ENCODE measurements at places on chromosomes 7 and 10.

GRCh38 chr7:101882595-101883564 is 65.5 kb downstream of the CUX1 start:
- no peak for DNase-seq

GRCh38 chr7:41967156-41967555 is 264.3 kb upstream of the INHBA start:
- no peak for DNase-seq

GRCh38 chr7:128000048-128000447 is 31.2 kb downstream of the LRRC4 start:
- DNase-seq = no peak

- no peak for DNase-seq
These were observed 35.0 kb upstream of the DGKI start for GRCh38 chr7:137881607-137882260.

- DNase-seq = no peak
These were observed 556.3 kb downstream of the GRM8 start for GRCh38 chr7:126696256-126697038.

GRCh38 chr10:120431251-120431651 is 25.8 kb upstream of the PLPP4 start:
- DNase-seq = no peak

GRCh38 chr7:149735181-149735602 is 38.2 kb downstream of the ZNF467 start:
- DNase-seq = no peak

DNA sequence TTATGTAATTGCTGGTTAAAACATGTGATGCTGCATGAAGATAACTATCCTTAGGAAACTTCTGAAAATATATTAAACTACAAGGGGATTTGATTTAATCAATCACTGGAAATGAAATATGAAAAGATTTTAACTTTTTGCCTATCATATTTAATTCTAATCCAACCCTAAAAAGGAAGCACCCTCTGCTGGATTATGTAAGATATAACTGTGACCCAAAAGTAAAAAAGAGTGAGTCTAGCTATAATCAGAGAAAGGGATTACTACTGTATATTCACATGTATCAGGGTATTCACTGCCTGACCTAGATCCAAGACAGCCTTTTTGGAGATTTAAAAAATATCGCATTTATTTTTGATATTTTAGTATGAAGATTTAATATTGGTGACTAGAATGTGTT is 295.5 kb downstream of the MDFIC start:
- no peak for DNase-seq

- no peak for DNase-seq
These were observed 203.1 kb upstream of the VSTM2A start for GRCh38 chr7:54339073-54339472.

DNA sequence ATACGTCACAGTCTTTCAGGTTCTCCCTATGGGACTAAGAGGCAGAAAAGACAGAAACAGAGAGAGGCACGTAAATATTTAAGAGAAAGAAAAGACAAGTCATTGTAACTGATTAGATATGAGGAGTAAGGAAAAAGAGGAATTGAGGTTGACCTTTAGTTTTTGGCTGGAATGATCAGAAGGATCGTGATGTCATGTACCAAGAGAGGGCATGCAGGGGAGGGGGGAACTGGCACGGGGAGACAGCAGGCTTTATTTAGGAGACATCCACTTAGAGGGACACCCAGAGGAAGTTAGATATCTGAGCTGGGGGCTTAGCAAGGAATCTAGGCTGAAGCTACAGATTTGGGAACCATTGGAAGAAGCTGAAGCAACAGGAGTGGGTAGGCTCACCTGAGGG is 9.2 kb upstream of the LRRC20 start:
- no peak for DNase-seq

DNA sequence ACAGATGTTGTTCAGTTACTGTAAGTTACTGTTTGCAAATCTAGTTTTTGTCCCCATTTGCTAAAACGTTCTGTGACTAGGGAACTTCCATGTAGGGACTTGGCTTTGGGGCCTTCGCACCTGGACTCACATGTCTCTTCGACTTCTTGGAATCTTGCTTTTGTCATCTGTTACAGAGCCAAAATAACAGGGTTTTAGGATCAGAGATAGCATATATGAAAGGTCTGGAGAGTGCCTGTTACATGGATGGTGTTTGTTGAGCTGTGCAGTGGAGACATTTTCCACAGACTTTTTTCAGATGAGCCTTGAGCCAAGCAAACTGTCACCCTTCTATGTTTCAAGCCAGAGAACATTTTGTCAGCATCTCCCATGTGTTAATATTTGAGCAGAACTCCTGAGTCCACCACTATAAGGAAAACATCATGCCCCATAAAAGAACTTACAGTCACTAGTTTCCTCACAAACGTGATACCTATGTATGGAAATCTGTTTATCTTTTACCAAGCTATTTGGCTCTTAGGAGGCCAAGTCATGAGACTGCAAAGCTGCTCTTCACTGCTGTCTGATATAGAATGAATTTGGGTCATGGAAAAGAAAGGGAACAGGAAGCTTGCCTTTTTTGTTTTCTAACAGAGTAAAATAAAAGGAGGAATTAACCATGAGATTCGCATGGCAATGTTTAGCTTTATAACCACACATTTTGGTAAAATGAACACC is 818.6 kb upstream of the IGFBP3 start:
- no peak for DNase-seq

GRCh38 chr10:60717852-60718251 is 60.4 kb upstream of the CDK1 start:
- no peak for DNase-seq

- DNase-seq = no peak
These were observed 121.5 kb downstream of the TWIST1 start for GRCh38 chr7:18995811-18996426.

Data from stimulated activated CD4-positive, alpha-beta T cell treated with anti-CD3 and anti-CD28 coated beads, Interleukin-15, amount 100 ng/mL, for 1 hour (primary cell).